ENCODE measurements at places on chromosomes 12 and 14.
A peak's percentile ranks its signal among the peaks of the same experiment; 100 is the strongest.

DNA sequence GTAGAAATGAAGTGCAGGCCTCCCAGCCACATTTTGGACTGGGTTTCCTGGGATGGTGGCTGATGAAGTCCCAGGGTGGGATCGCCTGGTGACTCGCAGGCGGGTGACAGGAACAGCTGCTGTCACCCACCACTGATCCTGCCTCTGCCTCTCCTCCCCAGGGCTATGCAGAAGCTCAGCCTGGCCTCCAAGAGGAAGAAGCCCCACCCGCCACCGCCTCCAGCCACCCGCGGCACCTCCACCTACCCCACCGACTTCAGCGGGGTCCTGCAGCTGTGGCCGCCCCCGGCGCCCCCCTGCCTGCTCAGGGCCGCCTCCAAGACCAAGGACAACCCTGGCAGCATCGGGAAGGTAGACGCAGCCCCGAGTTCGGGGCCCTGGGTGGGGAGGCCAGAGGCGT, 28.3 kb downstream of the KIF26A start:
- DNase-seq, result no peak

- DNase-seq, result no peak
Measured at GRCh38 chr12:27805238-27805637, 25.2 kb upstream of the MANSC4 start.

DNA sequence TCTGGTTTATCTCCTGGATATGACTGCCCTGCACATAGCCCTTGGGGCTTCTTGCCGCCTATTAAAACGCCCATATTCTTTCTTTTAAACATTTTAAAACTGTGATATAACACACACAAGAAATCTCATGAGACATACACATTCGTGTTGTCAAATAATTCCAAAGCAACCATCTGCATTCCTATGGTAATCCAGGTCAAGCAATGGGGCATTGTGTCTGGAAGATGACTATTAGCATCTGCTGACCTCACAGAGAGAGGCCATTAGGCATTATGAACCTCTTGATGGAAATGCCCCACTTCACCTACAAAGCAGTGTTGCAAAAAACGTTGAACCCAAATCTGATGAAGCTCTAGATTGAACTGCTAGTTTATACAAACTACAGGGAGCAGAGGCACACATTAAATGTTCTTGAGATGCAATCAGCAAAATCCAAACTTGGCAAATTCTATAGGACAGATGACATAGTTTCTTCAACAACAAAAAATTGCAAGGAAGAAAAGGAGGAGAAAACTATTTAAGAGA, 513.8 kb upstream of the CCDC196 start:
- peak; percentile 5 for DNase-seq

DNA sequence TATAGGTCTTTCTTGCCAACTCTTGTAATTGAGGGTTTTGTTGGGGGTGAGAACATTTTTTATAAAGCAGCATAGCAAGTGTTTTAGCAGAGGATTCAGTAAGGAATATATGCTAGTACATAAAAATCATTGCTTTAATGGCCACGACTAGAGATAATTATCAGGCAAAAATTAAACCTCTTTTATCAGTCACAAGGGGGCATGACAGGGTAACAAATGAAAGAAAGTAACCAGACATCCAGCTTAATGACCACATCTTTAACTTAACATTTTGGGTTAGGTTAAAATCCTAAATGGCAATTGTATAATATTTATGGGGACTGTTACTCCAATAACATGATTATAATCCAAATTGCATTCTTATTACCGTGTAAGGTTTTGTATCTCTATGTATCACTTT, 119.6 kb downstream of the LRRIQ1 start:
- DNase-seq, result peak; percentile 15

DNA sequence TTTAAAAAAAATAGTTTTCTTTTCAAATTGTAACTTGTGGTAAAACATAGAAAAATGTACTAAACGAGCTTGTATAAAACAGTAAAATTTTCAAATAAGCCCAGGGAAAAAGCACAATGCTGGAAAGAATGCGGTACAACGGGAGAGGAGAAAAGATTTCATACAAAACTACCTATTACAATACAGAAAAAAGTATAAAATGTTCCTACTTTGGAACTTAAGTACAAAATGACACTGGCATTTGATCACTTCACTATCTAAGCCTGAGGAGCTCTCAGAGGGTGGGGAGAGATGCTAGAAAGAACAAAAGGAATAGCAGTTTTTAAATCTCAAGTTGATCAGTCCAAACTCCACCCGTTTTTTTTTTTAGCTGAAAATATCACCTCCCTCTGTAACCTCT, 39.5 kb upstream of the COL2A1 start:
- no peak for DNase-seq
